Fibroblast of the aortic adventitia (primary cell): ENCODE measurements at places on chromosomes 4 and X. TPM values are rescaled to one million over a fixed set of nuclear protein-coding genes. Genes with fewer than 3 reads are reported as not detected.
A peak's percentile ranks its signal among the peaks of the same experiment; 100 is the strongest.

The CSAG2 gene
- total RNA-seq, result not detected in 2 replicates

The STARD8 gene
- total RNA-seq, result 1.1 and 2.9 TPM in 2 replicates

The OFD1 gene
- total RNA-seq, result 20.3 and 41.7 TPM in 2 replicates

The JCHAIN gene
- 0.99 and 18.2 TPM in 2 replicates for total RNA-seq

The MAGEA1 gene
- not detected in 2 replicates for total RNA-seq

The IBSP gene
- total RNA-seq, result not detected in 2 replicates

The TEX11 gene
- total RNA-seq, result not detected in 2 replicates

GRCh38 chr4:73454920-73455319, 18.9 kb downstream of the AFP start:
- no peak for DNase-seq

GRCh38 chrX:136765821-136766356, 14.8 kb downstream of the ARHGEF6 start:
- no peak for DNase-seq

- no peak for DNase-seq
Measured at GRCh38 chrX:124506066-124506465, 159.7 kb downstream of the SH2D1A start.

GRCh38 chr4:22720091-22720490, 27.4 kb downstream of the GBA3 start:
- no peak for DNase-seq

GRCh38 chr4:30744957-30745640, 24.9 kb downstream of the PCDH7 start:
- peak; percentile 56 for DNase-seq

DNA sequence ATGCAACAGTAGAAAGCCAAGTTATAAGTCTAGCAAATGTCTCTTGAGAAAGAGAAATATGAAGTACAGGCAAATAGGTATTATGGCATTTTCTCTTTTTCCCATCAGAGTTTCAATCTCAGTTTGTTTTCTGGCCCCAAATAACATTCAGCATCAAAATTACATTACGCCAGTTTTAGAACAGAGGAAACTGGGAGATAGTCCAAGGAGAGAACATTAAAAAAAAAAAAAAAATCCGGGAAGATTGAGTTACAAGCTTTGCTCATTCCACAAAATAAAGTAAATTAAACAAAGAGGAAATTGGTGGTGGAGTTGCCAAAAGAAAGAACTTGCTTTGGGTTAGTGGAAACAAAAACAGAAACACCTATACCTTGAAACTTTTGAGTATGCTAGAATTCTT, 50.4 kb upstream of the IL13RA2 start:
- peak; percentile 45 for DNase-seq

GRCh38 chrX:124010157-124010556, 48.7 kb downstream of the STAG2 start:
- no peak for DNase-seq

GRCh38 chr4:159390648-159391047, 287.8 kb downstream of the RAPGEF2 start:
- DNase-seq, result peak; percentile 88

DNA sequence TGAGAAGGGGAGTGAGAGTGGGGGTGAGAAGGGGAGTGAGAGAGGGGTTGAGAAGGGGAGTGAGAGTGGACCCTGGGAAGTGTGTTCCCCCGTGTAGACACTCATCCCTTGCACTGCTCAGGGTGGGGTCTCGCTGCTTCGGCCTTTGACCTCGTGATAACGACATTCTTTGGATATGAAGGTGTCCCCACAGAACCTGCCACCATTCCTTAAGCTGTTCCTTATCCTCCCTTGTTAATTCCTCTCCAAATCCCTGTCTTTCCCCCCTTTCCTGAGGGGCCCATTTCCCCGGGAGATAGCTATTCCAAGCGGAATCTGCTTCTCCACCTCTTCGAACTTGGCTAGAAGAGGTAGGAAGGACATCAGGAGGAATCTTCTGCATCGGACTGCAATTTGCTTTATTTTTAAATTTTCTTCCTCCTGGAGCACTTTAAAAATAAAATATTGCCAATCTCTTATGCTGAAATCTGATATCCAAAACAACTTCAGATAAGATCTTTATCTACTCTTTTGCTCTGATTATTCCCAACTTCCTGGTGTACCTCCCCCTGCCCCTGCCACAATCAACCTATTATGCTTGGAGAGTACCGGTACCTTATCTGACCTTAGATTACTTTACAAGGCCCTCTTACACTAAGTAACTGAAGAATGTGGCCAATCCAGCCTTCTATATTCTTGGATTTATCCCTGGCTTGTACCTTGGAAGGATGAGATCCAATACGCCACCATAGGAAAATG, 15.6 kb downstream of the TRIML1 start:
- DNase-seq, result no peak

GRCh38 chr4:10239982-10240654, 123.5 kb upstream of the WDR1 start:
- peak; percentile 32 for DNase-seq

DNA sequence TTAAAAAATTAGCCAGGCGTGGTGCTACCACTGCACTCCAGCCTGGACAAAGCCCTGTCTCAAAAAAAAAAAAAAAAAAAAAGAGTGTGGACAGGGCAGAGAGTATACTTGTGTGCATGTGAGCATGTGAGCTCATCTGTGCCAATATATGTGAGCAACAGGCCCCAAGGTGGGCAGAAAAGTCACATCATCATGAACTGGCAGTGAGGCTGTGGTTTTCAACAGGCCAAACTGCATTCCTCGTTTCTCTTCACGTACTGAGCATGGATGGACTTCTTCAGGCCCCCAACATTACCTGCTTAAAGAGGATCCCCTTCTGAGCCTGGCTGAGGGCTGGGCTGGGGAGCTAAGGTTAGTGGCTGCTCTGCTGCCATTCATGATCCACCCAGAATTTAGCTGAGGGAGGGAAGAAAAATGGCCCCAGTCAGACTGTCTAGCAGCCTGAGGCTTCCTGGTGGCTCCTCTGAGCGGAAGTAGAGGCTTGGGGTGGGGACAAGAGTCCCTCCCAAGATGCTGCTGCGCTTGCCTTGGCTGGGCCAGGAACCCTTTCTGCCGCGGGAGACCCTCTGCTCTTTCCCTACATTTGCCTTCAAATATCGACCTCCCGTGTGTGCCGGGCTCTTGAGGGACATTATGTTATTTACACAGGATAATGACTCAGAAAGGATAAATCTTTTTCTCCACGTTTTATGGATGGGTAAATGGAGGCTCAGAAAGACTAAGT, 55.0 kb downstream of the DIPK2B start:
- DNase-seq, result no peak

DNA sequence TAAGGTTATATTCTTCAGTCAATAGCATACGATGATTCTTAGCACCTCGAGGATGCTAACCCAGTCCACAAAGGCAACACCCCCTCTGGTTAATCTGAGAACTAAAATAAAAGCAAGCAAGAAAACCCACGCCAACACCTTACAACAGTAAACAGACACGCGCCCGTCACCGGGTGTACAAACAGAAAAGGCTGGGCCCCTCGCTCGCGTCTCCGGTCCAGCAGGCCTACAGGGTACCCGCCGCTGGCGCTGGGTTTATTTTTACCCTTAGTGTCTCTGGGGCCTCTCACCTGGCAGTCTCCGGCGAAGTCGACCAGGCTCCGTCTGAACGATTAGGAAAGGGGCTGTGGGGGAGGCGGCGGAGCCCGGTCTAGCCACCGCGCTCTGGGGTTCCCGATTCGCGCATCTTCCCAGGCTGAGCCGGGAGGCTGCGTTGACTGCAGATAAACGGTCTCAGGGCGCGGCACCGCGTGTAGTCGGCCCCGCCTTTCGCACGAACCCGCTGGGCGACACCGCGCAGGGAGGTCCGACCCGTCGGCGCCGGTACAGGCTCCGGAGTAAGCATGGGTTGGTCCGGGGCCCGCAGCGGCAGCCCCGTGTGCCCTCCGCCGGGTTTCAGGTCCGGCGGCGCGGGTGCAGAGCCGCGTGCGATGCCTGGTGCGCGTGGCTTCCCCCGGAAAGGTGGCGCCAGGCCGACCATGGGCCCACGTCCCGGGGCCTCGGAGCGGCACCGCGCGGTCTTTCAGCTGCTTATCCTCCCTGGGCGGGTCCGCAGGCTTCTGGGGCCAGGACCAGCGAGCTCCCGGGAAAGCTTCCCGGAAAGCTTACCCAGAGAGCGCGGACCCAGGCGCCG, 441 bp downstream of the SLC9B2 start:
- peak; percentile 77 for DNase-seq
